Substantia nigra (tissue), 51 donors: ENCODE measurements at places on chromosomes 16 and 17.

DNA sequence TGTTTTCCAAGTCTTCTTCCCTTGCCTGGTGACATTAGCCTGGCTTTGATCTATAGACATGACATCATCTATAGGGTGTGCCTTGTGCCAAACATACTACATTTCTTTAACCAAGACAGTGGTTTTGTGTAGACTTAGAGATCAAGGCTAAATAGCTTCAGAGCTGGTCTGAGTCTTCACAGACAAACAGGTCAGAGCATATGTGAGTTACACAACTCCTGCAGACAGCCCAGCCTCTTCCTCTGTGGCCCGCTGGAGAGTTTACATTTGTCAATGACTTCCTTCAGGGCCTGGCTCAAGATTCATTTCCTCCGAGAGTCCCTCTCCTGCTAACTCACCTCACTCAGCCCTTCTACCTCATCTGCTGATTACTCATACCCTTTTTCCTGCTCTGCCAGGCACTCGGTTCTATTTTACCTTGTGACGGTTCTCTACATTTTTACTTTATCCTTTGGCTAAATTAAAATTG is 73.1 kb upstream of the TANC2 start:
- DNase-seq, result no peak

DNA sequence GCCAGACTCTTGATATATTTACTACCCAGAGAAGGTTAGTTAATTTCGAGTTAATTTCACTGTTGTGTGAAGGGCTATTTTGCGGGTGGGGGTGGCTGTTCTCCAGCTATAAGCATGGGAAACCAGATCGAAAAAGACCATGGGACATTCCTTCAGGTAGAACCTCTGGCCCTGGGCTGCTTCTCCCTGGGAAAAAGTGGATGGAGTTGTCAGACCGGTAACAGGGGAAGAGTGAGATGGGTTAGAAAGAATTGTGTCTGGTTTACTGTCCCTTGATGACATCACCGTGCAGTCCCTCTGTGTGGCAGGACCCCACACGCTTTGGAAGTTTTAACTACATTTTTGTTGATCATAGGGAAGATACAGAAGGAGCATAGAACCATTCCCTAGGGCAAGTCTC is 296.3 kb downstream of the RBFOX1 start:
- DNase-seq, result no peak

- DNase-seq, result no peak
Observed at GRCh38 chr17:72392056-72393010, 271.5 kb downstream of the SOX9 start.

DNA sequence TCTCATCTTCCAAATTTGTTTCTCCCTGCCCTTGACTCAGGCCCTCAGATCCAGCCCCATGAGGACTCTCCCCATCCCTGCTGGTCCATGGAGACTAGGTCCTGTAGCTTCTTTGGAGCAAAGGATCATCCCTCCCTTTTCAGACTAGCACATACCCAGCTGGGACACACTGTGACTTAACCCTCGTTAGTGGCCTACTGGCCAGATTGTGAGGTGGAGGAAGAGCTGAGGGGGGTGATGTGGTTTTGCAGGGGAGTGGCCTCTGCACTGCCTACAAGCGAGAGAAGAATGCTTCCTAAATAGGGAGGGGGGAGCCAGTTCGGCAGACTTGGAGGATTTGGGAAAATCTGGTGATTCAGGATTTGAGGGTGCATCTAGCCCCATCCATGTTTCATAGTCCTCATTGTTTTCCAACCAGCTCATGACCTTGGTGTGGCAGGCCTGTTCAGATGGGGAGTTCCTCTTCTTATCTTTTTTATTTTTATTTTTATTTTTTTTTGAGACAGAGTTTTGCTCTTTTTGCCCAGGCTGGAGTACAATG is 47.8 kb upstream of the SLC47A1 start:
- DNase-seq, result no peak

- no peak for DNase-seq
Observed at GRCh38 chr17:12738624-12739023, 50.7 kb upstream of the ARHGAP44 start.

DNA sequence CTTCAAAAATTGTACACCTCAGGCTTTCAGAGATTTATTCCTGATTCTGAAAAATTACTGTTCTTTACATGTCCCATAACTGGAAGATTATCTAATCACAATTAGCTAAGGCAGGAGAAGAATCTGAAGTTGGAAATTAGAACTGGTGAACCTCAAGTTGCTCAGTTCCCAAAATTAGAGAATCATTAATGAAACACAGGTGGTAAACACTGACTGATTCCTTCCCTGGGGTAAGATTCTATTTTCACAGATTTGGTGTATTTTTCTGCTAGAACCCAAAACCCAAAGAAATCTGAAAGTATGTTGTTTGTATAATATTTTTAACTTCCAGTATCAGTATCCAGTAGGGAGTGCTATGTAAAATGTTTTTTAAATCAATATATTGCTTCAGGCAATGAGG is 25.7 kb downstream of the PHKB start:
- DNase-seq, result no peak

GRCh38 chr16:53911513-53911912 is 207.6 kb downstream of the FTO start:
- no peak for DNase-seq
